ENCODE measurements at places on chromosomes 5 and 9.

DNA sequence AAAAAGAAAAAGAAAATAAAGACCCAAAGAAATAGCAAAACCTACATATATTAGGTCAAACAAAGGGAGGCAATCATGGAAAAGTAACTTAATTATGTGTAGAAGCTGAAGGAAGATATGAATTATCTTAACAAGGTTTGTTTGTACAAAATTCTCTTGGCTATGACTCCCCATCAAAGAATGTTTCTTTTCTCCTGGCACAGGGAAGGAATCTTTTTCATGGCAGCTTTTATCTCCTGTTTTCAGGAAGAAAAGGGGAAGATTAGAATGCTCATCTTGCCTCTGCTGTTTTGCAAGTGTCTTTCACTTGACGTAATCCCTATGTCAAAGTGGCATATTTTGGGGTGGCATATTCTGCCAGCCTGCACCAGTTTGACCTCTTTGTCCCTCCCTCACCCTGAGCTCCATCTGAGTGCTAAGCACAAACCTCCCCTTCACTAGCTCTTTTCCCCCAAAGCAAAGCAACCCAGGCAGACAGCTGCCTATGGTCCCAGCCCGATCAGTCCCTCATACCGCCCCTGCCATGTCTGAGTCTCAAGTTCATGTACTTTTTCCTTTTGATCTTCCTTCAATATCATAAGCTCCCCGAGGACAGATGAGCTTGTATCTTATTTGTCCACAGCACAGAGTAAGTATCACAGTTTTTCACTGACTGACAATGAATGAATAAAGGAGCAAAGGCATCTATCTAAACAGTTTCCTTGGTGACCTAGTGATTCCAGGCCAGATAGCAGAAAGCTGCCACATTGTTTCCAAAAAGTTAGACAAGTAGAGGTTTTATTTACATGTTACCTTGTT lies 242.8 kb upstream of the ANKRD55 start:
- DNase-seq, result no peak

DNA sequence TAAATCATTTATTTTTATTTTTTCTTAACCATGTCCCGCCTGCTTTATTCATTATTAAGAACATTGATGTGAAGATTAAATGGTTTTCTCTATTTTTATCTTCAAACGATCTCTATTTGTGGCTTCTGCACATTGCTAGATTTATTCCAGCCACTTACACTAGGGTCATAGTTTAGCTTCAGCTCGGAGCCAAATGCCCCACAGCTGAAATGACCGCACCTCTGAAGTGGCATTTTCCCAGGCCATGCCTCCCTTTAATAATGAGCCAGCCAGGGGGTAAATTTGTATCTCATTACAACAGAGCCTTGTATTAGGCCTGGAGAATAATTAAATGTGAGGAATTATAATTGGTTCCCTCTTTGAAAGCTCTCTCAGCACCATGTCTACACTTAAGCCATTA lies 89.4 kb downstream of the DOCK8 start:
- no peak for DNase-seq

GRCh38 chr5:1330847-1331831 lies 13.8 kb downstream of the CLPTM1L start:
- DNase-seq, result no peak

GRCh38 chr9:95336281-95336680 lies 18.8 kb upstream of the FANCC start:
- no peak for DNase-seq

DNA sequence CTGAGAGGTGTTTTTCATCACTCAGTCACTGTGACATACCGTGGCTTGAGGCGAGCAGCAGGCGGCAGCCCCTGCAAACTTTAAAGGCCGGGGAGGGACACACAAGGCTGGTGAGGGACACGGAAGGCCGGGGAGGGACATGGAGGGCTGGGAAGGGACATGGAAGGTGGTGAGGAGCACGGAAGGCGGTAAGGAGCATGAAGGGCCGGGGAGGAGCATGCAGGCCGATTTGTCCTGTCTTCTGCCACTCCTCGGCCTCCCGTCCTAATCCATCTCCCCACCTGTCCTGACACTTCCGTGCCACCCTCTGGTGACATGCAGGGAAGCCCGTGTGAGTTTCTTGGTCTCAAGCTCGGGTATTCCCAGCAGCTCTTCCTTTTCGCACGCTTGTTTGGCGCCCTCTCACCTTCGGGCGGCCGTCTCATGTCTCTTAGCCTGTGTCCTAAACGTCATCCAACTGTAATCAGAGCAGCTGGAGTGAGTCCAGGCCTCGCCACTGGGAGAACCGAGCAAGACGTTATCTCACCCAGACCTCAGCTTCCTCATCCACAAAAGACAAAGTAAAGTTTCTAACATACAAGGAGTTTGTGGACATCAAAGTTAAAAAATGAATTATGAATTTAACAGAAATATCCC lies 126.5 kb downstream of the MRPL36 start:
- no peak for DNase-seq

DNA sequence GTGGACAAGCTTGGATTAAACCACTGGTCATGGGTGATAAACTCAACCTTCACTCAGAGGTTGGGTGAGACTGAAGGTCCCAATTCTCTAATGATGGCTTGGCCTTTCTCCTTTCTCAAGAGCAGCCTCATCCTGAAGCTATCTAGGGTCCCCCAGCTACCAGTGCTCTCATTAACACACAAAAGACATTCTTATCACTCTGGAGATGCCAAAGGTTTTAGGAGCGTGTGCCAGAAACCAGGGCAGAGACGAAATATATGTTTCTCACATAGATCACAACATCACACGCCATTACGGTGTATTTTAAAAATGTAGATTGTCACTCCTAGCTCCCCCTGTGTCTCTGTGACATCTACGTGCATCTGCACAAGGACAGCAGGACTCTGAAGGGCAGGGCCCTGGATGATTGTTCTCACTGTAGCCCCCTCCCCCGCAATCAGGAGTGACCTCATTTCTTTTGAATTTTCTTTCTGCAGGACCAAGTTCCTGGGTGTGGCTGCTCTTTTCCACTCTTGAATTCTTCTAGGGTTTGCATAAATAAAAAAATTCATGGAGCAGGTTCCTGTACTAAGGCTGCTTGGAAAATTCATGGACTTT lies 311.3 kb downstream of the GADD45G start:
- DNase-seq, result no peak

DNA sequence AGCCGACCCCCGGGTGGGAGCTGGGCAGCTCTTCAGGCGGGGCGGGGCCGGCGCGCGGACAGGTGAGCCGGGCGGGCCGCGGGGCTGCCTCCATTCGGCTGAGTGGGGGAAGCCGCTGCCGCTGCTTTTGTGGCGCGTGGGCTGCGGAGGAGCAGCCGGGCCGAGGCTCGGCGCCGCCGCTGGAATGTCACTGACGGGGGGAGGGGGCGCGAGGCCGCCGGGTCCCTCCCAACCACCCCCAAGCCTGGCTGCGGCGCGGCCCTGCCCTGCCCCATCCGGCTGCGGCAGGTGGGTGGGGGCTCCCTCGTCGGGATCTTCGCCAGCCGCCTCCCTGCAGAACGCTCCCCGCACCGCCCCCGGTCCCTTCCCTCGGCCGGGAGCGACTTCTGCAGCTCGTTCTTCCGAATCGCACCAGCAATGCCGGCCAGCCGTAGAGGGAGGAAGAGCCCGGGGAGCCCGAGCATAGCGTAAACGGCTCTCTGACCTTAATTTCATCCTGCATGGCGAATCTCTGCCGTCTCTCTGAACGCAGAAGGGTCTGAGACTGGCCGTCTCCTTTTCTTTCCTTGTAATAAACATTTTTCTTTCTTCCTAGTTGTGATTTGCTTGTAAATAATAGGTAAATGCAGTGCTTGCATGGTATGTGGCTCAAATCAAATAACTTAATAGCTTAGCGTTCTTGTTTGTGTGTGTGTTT lies 505 bp downstream of the SPTAN1 start:
- no peak for DNase-seq

GRCh38 chr5:8634219-8634618 lies 765.3 kb downstream of the MTRR start:
- DNase-seq, result no peak

DNA sequence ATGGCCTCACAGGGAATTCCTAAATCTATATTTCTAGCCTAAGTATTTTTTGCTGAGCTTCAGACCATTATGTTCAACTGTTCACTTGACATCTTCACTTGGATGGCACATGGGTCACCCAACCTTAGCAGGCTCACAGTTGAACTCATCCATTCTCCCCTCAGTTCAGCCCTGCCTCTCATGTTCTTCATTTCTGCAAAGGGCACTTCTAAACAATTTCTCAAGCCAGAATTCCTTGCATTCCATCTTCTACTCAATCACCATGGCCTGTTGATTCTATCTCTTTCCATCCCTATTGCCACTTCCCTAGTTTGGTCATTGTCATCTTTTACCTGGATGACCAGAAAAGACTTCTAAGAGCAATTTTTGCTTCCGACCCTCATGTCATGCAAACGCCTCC lies 7.3 kb upstream of the RGS3 start:
- no peak for DNase-seq

GRCh38 chr9:113523421-113524141 lies 60.1 kb downstream of the RGS3 start:
- peak; percentile 26 for DNase-seq

DNA sequence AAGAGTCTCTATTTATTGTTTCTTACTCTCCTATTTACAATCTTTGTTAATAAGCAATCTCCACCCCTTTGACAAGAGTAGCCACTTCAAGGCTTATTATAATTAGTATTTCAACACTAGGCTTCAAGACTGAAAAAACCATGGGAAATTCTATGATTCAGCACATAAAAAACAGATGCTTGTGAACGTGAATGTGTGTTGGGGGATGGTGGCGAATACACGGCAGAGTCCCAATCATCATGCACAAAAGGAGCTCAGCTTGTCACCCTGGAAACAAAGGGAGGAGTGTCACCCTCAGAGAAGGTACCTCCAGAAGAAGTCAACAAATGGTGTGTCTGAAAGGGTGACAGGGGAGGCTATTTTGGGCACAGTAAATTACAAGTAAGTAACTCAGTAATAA lies 157.2 kb upstream of the RETREG1 start:
- no peak for DNase-seq

DNA sequence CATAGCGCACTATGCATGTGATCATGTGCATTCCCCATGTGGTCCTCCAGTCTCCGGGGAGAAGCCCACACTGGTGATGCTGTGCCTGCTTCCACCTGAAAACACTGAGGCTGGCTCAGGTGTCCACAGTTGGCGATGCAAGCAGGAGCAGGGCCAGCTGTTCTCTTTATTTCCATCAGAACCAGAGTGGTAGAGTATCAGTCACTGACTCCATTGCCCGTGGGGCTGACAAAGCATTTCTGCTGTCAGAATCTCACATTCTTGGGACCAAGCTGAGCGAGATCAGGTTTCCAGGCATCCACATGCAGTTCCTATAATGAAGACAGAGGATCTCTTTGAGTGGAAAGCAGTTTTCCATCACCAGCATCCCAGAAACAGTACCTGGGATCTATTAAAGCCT lies 52.5 kb downstream of the GADD45G start:
- DNase-seq, result no peak
